ENCODE measurements at places on chromosomes 3 and 15.

GRCh38 chr3:117618462-117618861 lies 908.9 kb downstream of the TUSC7 start:
- no peak for DNase-seq

DNA sequence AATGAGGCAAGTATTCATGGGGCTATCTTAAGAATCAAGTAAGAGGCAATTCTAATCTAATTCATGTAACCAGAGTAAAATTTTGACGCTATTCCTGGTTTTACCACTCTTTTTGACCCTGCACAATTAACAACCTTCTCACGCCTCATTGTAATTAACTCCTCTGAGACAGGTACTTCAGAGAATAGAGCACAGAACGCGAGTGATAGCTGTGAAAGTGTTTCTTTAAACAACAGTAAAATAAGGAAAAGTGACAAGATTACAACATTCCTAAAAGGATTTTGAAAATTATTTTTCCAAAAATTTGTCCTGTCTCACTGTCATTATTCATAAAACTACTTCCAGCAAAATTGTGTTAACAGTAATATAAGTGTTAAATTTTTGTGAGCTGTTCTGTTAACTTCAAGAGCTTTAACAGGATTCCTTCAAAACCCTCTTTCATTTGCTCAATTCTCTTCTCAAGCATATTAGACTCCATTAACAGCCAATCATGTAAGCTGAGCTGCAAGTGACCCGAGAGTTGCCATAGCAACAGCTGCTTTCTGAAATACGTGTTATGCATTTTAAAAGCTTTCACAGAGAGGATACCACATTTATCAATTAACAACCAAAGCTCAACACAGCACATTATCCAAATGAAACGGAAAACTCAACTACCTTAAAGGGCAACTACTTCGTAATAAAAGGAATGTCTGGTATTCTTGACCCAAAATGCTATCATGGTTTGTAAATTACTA lies 93.1 kb downstream of the STAG1 start:
- DNase-seq, result no peak

- no peak for DNase-seq
Measured at GRCh38 chr3:188174317-188175044, 20.5 kb downstream of the LPP start.

- no peak for DNase-seq
Measured at GRCh38 chr3:85475346-85475745, 516.6 kb downstream of the CADM2 start.

GRCh38 chr15:59166166-59166565 lies 40.5 kb upstream of the LDHAL6B start:
- DNase-seq, result no peak

DNA sequence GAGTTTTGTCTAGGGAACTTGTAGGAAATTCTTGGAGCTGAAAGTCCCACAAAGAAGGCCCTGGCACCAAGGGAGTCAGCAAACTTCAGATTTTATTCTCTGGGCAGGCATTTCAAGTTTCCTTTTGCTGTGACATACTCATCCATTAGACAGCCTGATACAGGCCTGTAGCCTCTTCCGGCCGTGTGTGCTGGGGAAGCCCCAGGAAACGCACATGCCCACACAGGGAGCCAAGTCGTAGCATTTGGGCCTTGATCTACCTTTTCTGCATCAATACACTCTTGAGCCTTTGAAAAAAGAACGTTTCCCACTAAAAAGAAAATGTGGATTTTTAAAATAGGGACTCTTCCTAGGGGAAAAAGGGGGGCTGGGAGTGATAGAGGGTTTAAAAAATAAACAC lies 15.0 kb downstream of the TIGIT start:
- DNase-seq, result no peak

DNA sequence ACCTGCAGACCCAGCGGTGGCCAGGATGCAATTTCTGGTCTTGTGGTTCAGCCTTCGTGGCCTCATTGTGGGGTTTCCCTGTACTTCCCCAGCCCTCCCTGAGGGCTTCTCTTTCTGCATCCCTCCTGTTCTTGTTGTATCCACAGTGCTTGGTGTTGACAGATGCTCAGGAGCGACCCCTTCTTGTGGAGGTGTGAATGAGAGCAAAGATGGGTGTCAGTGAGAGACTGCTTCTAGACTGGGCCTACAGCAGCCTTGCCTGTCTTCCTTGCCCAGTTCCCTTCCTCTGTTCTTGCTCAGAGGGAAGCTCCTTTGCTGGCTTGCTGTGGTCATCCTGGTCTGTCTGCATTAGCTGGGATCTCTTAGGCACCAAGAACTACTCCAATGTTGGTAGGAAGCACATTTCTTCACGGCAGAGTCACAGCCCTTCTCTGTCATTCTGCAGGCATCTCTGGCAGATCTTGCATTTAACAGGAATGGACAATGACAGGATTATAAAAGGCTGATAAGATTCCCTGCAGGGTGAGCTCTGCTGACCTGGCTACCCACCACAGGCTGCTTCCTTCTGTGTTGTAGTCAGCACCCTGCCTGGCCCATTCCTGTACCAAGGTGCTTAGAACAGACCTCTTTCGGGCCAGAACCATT lies 317.8 kb upstream of the C2CD4B start:
- DNase-seq, result no peak

DNA sequence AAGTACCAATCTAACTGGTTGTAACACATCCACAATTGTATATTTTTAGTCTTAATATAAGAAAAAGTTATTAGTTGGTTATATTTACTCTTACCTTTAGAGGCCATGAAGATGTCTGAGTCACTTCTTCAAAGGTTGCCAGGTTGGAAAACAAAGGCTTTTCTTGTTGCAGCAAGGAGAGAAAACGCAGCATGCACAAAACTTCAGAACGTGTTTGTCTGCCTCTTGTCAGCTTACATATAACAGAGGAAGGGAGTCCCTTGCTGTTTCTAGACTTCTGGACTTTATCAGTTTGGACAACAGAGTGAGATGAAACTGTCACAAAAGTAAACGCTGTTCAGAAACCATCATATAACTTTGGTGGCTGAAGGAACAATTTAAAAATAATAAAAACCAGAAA lies at the start of gene PLSCR5:
TSS of gene PLSCR5 (minus strand) at position 241 of the 400 bp plus-strand sequence. CDS start at position 107, 134 bp downstream.
- no peak for DNase-seq

DNA sequence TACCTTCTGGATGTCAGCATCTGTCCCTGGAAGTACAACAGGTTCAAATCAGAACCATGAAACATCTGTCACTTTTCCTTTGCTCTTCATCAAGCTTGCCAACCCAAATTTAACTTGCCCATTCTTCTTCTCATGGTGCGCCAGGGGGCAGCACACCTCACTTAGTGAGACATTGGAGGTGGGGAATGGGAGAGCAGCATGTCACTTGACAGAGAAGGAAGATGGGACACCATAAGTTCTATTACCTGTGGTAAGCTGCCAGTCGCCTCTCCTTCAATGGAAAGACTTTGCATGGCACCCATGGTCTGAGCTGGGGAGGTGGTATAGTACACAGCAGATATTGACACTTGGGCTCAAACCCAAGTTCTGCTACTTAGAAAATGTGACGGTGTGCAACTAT lies 2.9 kb downstream of the SCN5A start:
- DNase-seq, result no peak

DNA sequence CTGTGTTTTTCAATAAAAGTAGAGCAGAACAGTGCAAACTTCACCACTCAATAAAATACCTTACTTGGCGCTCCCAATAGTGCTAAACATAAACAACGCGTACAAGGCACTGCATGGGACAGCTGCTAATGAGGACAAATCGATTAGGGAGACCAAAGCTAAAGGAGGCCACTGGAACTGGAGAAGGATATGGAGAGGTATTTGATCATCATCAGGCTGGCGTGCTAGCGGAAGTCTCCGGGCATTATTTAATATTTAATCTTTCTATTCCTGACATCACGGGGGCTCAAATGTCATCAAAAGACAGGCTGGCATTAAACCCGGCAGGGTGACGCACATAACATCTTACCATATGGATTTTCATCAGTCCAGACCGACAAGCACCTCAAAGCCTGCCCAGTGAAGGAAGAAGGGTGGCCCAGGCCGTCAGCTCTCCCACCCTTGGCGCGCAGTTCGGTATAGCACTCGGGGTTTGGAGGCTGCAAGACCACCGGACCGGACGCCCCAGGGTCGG lies 604 bp downstream of the CCPG1 start:
- no peak for DNase-seq

- DNase-seq, result peak; percentile 75
Measured at GRCh38 chr15:57323806-57324589, 52.3 kb upstream of the CGNL1 start.

DNA sequence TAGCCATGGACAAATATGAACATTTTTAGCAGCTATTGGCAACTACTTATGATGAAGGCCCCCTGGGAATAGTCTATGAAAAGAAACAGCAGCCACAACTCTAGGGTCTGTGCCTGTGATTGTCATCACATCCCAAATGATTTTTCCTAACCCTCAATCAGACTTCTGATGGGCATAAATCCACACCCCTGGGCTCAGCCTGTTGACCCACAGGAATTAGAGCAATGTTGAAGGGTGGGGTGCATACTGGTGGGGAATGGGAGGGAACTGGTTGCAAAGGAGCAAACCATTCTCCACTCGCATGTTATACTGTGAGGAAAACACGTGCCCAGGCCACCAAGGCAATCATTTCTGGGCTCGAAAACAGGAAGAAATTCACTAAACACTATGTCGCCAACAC lies 106.5 kb upstream of the CTNNB1 start:
- DNase-seq, result no peak

- DNase-seq, result no peak
Measured at GRCh38 chr3:172946061-172946460, 195.0 kb downstream of the SPATA16 start.

GRCh38 chr3:127729556-127730056 lies 56.9 kb downstream of the ABTB1 start:
- no peak for DNase-seq

GRCh38 chr15:84818261-84819131 lies 1.3 kb downstream of the ALPK3 start:
- no peak for DNase-seq

DNA sequence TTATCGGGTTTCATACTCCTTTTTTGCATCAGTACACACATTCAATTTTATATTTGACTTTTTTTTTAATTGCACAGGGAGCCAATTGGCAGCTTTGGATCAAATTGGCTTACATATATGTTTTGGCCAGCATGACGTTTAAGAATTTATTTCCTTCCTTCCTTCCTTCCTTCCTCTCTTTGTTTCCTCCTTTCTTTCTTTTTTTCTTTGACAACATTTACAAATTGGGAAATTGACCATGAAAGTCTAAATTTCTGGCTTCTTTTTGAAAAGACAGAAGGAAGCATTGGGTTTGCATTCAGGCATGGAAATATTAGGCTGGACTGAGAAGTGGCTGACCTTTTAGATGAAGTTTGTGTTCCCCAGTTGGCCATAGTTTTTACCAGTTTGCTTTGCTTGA lies 103.4 kb upstream of the IGSF10 start:
- no peak for DNase-seq

DNA sequence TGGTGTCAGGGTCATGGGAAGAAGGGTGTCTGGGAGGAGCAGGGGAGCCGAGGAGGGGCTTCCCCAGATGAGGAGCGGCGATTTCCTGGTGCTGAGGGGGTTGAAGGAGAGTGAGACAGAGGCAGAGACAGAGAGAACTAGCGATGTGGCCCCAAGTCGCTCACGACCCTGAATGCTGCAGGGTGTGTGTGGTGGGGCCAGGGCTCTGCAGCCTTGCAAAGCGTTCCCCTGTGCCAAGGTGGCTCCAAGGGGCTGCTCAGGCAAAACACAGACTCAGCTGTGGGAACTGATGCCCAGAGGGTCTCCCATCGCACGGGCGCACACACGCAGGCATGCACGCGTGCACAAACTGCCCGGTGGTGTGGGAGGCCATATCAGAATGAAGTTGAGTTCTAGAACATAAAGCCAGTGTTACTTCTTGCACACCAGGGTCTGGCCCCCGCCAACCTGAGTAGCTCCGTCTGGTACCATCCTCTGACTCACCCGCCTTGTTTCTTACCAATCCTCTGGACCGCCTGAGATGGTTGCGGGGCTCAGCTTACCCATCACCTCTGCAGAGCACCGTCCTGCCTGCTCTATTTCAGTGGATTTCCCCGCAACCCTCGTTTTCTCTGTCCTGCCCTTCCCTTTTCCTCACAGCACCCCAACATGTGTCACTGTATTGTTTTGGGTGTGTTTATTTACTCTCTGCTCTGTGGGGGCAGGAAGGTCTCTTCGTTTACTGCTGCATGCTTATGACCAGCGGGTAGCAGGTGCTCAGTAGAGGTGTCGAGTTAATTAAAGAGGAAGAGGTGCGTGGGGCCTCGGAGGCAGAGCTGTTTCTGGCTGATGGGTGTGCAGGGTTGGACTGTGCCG lies 4.5 kb downstream of the MELTF start:
- DNase-seq, result no peak

DNA sequence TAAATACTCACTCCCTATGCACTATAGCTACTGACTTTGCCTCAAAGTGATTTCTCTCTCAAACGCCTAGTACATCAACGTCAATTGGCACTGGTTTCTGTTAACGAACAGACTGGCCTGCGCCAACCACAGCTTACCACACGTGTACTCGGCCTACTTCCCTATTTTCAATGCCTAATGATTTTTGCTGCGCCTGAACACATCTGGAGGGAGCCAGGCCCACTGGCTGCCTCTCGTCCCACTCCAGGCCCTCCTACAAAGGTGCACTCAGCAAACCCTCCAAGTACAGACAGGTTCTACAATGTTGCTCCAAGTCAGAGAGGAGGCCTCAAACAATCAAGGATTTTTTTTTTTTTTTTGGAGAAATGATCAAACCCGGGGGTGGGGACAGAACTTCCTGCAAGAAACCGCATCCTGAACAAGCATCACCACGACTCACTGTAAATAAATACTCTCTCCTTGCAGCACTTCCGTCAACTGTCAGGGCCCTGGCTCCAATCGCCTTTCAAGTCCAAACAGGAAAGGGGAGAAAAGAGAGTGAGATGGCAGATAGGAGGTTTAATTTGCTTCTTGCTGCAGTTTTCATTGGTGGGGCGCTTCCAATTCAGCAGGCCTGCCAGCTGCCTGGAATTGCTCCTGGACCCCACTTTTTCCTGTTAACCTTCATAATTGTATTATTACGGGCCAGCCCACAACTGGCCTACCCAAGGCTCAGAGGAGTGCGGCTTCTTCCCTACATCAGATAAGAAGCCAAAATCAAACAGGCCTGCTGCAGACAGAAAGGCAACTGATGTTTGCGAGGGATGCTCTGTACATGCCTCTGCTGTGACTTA lies 139.3 kb downstream of the FOXP1 start:
- DNase-seq, result no peak

- DNase-seq, result no peak
Measured at GRCh38 chr3:123488645-123489347, 39.9 kb upstream of the ADCY5 start.

GRCh38 chr15:66298803-66299251 lies 5.5 kb downstream of the DIS3L start:
- DNase-seq, result no peak

- DNase-seq, result no peak
Measured at GRCh38 chr3:80142714-80143113, 374.9 kb upstream of the ROBO1 start.

GRCh38 chr3:133561679-133562078 lies 11.8 kb upstream of the CDV3 start:
- DNase-seq, result no peak

DNA sequence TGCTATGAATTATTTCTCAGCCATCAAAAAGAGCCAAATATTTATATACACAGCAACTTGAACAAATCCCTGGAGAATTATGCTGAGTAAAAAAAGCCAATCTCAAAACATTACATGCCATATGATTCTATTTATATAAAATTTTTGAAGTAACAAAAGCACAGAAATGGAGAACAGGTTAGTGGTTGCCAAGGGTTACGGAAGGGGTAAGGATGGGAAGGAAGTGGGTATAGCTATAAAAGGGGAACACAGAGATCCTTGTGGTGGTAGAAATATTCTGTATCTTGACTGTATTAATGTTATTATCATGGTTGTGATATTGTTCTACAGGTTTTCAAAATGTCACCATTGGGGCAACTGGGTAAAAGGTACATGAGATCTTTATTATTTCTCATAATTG lies 62.3 kb upstream of the ASB14 start:
- DNase-seq, result no peak

- DNase-seq, result no peak
Measured at GRCh38 chr15:89998141-89998661, 2.9 kb upstream of the ZNF710 start.

Data from brain pericyte (primary cell).